Stimulated activated effector memory CD8-positive, alpha-beta T cell treated with anti-CD3 and anti-CD28 coated beads, Interleukin-12 subunit alpha, Interleukin-12 subunit beta, amount 100 ng/mL, for 72 hours (primary cell): ENCODE measurements at places on chromosomes 5 and 9.

DNA sequence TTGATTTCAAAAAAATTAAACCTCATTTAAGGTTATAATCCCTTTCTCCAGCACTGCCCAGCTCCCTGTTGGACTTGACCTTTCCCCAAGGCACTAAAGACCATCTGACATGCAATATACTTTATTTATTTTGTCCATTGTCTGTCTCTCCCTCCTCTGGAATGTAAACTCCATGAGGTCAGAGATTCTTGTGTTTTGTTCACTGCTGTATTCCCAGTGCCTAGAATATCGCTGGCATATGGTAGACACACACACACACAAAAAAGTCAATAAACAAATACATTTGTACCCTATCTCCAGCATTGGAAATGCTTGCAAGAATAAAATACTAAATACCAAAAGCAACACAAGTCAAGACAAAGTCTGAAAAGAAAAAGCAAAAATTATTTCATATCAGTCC lies 17.3 kb upstream of the ARSB start:
- DNase-seq, result no peak

DNA sequence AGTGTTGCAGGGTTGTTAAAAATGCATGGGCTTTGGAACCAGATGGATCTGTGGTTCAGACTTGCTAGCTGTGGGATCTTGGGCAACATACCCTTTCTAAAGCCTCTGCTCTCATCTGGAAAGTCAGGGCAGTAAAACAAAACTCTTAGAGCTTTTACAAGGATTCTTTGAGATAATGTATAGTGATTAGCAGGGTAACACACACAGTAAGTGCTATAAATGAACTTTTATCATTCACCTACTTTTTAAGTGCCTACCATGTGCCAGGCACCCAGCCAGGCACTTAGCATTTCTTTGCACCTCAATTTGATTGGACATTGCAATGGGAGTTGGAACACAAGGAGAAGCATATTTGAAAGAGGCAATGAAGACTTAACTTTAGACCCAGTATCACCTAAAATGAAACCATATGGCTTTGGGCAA lies 208.6 kb upstream of the PAPPA start:
- DNase-seq, result no peak

DNA sequence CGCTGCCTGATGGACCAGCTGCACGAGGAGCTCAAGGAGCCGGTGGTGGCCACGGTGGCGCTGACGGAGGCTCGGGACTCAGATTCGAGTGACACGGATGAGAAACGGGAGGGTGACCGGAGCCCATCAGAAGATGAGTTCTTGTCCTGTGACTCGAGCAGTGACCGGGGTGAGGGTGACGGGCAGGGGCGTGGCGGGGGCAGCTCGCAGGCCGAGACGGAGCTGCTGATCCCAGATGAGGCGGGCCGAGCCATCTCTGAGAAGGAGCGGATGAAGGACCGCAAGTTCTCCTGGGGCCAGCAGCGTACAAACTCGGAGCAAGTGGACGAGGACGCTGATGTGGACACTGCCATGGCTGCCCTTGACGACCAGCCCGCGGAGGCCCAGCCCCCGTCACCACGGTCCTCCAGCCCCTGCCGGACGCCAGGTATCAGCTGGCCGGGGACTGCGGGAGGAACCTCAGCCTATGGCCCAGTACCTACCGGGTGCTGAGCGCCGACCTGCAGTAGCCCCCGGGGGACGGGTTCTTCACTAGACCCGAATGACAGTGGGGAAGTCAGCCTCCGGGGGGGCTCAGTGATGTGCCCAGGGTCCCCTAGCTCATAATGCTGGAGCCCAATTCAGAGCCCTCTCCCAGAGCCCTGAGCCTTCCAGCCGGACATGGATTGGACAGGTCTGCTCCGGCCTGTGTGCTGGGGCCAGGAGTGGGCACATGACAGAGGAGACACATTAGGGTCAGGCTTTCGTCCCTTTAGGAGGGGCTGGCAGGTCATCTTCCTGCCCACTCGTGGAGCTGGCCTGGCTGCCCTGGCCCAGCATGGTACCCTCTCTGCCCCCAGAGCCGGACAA lies 33.0 kb downstream of the USP20 start:
- no peak for DNase-seq

GRCh38 chr5:69238760-69239251 lies 4.1 kb downstream of the CDK7 start:
- DNase-seq, result no peak

GRCh38 chr9:126999315-127000068 lies 84.9 kb downstream of the RALGPS1 start:
- DNase-seq, result no peak

- DNase-seq, result no peak
Measured at GRCh38 chr9:135247227-135247930, 159.9 kb downstream of the OLFM1 start.

DNA sequence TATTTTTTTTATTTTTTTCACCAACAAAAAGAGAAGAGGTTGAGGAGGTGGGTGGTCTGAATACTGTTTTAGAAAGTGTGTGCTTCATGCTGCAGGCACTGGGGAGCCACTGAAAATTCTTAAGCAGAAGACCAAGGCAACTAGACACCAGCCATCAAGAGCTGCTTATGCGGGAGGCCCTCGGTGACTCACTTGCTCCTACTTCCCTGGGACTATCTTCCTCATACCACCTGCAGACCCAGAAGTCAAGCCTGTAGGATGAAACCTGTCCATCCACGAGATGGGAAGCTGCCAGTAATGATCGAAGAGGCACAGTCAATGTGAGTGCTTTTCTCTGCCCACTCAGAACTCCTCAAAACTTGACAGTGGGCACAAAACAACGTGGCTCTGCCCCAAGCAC lies 125.8 kb upstream of the SLC44A1 start:
- no peak for DNase-seq

DNA sequence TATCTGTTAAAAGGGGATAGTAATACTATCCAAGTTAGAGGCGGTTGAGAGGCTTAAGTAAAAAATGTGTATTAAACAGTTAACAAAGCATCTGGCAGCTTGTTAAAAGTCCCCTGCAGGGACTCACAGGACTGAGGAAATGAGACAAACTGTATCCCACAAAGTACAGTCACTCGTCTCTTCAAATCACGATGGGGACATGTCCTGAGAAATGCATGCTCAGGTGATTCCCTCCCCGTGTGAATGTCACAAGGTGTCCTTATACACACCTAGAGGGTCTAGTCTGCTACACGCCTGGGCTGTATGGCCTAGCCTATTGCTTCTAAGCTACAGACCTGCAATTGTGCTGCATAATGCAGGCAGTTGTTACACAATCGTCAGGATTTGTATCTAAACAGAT lies 237.0 kb downstream of the IRX2 start:
- no peak for DNase-seq

DNA sequence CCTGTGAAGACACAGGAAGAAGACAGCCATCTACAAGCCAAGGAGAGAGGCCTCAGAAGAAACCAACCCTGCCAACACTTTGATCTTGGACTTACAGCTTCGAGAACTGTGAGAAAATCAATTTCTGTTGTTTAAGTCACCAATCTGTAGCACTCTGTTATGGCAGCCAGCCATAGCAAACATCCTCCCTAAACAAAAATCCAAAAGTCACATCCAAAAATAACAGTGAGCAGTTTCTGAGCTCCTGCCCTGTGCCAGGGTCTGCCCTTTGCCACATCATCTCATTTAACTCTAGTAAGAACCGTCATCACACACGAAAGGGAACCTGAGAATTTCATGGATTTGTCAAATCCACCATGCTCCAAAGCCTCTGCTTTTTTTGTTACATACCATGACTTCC lies 118.8 kb downstream of the TRIM36 start:
- no peak for DNase-seq

DNA sequence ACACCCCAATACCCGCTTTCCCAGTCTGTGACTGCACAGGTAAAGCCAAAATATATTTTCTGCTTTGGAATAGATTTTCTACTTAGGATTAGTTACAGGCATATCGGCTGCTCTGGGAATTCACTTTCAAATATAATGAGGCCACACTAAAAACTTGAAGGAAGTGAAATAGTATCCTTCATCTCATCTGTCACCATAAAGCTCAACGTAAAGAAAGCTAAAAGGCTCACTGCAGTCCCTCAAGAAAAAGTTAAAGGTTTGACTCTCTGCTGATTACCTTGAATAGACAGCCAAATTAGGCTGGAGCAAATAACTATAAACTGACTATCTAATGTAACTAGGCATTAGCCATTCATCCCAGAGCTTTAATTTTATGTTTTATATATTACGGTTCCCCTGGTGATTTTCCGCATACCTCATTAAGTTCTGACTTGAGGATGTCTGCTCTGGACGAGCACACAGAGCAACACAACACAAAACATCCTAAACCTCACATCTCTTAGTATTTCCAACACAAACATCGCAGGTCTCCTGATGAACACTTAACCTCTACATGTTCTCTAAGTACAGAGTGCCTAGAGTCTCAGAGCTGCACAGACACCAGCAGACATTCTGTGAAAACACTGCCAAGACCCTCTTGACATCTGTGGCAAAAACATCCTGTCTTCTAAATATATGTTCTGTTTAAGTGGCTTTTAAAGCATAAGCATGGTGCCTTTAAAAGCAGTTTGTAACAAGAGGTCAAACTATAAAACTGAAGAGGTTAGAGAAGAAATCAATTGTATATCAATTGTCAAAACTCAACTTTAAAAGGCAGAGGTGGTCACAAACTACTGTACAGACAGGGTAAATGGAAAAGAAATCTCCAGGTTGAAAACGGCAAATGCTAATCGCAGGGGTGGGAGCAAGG lies 35.4 kb downstream of the ELAVL2 start:
- no peak for DNase-seq

- DNase-seq, result no peak
Measured at GRCh38 chr9:105445203-105445881, 2.5 kb upstream of the FSD1L start.

GRCh38 chr9:70228118-70228517 lies 30.7 kb upstream of the SMC5 start:
- no peak for DNase-seq

GRCh38 chr9:109382182-109382581 lies 61.3 kb upstream of the EPB41L4B start:
- no peak for DNase-seq

DNA sequence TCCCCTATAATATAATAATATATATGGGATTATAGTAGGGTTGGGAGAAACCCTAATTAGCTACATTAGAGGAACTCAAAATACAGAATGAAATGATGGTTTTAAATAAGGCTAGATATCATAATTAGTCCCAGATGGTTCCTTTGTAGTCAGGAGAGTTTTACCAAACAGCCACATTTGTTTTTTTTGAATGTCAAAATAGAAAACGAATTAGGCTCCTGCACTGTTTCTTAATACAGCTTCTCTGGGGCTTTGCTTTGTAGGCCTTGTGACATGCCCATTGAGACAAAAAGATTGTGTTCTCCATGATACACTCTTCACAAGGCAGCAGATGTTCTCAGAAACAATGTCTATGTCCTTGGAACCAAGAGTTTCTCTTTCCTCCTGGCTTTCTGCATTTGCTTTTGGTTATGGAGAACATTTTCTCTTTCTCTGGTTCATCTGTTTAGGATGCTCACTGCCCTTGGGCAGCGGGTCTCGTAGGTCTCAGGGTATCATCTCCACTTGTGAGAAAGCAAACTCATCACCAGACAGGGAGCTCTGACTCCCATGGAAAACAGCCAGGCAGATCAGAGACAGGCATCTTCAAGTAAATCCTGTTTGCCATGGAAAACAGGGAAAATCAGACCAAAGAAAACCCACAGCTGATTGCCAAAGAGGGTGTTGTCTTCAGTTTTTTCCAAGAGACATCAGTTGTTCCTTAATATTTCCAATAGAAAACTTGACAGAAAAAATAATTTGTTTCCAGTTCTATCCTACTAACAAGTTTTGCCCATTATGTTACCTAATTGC lies 54.1 kb upstream of the RPS23 start:
- DNase-seq, result no peak

GRCh38 chr9:125085703-125086477 lies 57.4 kb downstream of the SCAI start:
- no peak for DNase-seq

GRCh38 chr5:100792781-100793180 lies 110.3 kb downstream of the ST8SIA4 start:
- DNase-seq, result no peak

DNA sequence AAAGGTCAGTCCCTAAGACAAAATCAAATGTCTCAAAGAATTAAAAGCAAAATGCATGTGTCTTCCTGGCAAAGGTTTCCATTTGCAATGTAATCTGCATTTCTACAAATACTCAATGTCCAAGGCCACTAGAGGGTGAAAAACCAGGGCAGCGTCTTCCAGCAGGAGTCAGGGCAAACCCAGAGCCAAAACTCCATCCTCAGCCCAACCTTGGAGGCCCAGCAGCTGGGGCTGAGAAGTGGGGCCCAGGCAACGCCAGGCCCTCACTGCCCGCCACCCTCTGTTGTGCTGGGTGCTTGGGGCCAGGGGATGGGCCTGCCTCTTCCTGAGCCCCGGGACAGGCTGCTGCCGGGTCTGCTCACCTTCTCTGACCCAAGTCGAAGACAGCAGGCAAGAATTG lies 200.1 kb downstream of the PAX5 start:
- no peak for DNase-seq

DNA sequence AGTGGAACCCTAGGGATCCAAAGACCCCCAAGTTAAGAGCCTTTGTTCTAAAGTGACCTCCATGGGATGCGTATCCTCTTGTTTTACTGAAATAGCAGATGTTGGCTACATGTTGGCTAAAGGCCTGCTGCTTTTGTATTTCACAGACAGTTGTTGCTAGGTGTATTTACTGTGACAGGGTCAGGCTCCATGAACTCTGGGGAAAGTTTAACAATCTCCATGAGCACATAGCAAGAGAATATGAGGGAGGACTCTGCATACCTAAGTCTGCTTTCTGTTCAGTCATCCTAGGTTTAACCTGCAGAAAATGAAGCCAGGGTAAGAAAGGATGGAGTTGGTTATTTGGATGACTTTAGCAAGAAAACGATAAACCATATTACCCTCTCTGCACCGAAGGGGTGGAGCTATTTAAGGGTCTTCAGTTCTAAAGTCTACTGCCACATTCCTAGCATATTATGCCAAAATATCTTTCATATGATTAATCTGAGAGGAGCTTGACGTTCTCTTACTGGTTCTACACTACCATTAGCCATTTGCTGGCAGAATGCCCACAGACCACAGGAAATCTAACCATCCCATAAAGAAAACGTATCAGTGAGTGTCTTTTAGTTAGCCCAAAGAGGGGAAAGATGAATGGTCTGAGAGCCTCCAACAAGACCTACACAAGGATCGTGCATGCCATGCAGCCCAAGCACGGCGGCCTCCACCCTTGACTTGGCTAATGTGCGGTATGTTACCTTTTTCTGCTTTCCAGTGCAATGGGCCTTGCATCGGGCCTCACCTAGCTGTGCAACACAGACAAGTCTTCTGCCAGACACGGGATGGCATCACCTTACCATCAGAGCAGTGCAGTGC lies 127.8 kb downstream of the SAXO1 start:
- no peak for DNase-seq

GRCh38 chr9:95096381-95096780 lies 221.1 kb downstream of the FANCC start:
- DNase-seq, result no peak

- no peak for DNase-seq
Measured at GRCh38 chr9:27566118-27566517, 7.2 kb downstream of the C9orf72 start.

GRCh38 chr9:107869111-107869510 lies 379.5 kb upstream of the KLF4 start:
- no peak for DNase-seq

- no peak for DNase-seq
Measured at GRCh38 chr9:6961845-6962522, 204.2 kb downstream of the KDM4C start.
